ENCODE measurements at places on chromosomes 16 and 17.
A peak's percentile ranks its signal among the peaks of the same experiment; 100 is the strongest.

- no peak for DNase-seq
These were observed 20.7 kb upstream of the NAGS start for GRCh38 chr17:43983515-43984411.

GRCh38 chr17:66233023-66233753 is 4.0 kb upstream of the APOH start:
- DNase-seq, result no peak

- DNase-seq, result no peak
These were observed 1469.8 kb downstream of the CDH11 start for GRCh38 chr16:63652091-63652490.

- no peak for DNase-seq
These were observed 29.1 kb upstream of the IRX6 start for GRCh38 chr16:55294931-55295342.

DNA sequence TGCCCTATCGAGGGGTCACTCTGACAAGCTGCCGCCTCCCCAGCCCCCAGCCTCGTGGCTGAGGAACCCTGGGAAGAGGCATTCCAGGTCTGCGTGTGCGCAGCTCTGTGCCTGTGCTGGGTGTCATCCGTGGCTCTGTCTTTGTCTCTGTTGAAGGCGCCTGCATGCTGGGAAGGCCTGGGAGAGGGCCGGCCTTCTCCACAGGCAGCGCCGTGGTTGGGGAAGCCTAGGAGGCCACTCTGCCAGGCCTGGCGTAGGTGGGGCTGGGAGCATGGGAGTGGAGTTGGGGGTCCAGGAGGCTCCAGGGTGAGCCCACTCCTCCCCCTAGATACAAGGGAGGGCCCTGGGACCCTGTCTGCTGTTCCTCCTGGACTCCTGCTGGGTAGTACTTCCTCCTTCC is 3.3 kb downstream of the NHERF2 start:
- no peak for DNase-seq

DNA sequence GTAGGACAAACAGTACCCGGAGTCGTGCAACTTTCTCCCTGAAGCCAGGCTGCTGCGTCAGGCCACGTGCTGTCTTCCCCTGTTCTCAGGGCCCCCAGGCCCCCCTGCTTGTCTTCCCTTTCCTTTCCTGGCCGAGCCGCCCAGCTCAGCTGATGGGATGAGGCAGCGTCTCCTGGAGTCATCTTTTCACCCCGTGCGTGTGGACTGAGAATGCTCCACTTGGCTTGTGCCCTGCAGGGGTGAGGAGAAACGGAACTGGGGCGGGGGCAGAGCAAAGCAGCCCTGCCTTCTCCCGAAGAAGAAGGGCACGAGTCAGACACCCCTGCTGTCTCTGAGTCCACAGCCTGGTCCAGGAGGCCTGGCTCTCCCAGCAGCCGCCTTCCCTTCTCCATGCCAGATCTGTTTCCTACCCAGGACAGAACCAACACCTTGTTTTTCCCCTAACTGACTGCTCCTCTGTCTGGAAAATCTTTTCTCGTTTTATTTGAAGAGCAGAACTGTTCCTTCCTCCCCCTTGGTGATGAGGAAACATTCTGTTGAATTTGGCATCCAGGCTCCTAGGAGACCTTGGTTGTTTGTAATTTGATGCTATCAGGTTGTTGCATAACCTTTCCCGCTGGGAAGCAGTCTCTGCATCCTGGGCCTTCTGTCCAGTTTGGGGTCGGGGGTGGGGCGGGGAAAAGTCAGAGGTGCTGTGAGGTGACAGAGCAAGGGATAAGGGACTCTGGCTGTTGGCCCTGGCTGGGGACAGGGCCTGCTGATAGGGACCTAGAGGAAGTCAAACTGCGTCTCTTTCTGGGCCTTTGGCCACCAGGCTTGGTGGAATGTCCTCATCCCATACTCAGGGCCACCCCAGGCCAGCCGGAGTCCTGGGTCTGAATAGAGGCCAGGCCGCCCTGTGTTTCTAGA is 78.8 kb downstream of the WIPI1 start:
- DNase-seq, result no peak

- DNase-seq, result no peak
These were observed 623.2 kb downstream of the CDH8 start for GRCh38 chr16:61413021-61413420.

- no peak for DNase-seq
These were observed 224.4 kb upstream of the CACNG5 start for GRCh38 chr17:66610361-66611133.

DNA sequence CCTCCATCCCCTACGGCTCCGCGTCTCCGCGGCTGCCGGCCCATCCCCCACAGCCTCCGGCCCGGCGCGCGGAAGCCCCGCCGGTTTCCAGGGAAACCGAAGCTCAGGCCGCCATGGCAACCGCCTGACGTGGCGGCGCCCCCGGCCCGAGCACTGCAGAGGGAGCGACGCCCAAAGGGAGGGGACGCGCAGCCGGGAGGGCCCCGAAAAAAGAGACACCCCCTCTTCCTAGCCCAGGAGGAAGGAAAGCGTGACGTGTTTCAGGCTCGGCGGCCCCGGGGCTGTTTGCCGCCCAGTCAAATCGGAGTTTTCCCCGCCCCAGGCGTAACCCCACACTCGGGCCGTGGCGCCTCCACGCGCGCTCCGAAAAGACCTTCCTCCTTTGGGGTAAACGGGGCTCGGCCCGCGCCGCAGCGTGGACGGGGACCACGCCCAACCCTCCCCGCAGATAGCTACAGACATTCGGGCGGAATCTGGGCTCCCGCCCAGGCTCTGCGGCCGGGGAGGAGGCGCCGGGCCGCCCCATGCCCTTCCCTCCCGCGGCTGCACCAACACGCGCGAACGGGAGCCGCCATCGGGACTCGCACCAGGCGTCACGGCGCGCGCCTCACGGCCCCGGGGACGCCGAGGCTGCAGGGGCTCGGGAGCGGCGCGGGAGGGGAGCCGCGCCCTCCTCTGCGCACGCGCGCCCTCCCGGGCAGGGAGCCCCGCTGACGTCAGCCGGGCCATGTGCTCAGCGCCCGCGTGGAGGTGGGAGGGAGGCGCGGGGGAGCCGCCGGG is 7.5 kb downstream of the MNT start:
- peak; percentile 86 for DNase-seq

GRCh38 chr16:26139091-26139490 is 447.3 kb downstream of the HS3ST4 start:
- no peak for DNase-seq

DNA sequence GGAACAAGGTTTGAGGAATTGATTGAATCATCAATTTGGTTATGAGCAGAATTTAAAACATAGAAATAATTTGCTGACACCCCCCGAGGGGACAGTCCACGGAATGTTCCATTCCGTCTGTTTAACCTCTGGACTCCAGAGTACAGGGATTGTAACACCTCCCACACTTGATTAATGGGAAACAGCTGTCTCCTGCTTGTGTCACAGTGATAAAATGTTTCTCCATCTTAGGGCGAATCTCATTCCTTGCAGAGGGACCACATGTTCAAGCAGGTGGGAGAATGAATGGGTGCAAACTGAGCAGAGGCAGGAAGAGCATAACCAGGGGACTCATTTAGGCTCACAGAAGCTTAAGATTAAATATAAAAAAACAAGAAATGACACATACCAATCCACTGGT is 249.5 kb upstream of the RBFOX1 start:
- DNase-seq, result no peak

DNA sequence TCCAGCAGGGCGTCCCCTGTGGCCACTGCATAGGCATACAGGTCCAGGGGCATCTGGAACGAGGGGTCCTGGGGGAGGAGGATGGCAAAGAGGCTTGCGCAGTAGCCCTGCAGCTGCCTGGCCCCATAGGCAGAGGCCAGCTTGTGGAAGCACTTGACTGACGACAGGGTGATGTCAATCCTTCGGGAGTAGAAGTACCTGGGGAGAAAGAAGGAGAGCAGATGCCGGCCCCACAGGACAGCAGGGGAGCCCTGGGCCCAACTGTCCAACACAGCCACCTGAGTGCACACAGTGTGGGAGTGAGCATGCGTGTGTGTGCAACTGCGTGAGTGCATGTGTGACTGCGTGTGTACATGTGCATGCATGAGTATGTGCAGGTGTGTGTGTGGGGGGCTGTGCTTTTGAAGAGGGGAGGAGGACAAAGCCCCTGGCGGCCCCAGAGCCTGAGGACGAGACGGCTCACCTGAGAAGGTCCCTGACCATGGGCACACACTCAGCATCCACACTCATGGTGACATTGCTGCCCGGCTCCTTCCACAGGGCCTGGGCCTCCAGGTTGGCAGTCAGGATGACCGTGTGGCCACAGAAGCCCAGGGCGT is 7.1 kb downstream of the LGALS3BP start:
- no peak for DNase-seq

DNA sequence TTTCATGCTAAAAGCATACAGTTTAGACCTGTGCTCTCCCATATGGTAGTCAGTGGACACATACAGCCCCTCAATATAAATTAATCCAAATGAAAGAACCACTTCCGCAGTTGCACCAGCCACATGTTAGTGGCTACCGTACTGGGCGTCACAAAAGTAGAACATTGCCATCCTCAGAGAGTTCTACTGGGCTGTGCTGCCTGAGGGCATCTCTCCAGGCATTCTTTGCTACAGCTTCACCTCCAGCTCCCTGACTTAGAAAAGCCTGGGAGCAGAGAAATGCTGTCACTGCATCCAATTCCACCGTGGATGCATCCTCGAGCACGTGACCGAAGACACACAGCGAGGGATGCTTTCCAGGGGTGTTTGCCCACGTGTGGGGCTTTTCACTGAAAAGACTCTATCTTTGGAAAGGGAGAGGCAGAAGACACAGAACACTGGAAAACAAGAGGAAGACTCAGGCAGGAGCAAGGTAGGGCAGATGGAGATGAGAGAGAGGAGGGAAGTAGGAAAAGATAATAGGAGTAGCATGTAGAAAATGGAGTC is 86.4 kb downstream of the GAS7 start:
- no peak for DNase-seq

DNA sequence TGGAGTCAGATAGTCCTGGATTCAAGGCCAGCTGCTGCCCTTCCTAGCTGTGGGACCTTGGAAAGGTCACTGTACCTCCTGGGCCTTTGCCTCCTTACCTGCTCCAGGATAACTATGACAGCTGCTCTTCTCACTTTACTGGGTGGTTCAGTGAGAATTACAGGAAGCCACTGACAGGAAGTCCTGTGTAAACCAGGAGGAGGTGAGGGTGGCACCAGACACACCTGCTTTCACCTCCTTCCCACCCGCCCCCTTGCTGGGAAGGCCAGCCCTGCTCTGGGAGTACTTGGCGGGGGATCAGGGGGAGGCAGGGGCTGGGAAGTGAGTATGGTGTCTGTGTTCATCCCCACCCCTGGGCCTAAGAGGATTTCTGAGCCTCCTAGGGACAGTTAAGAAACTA is 42.6 kb downstream of the CPNE2 start:
- DNase-seq, result no peak

DNA sequence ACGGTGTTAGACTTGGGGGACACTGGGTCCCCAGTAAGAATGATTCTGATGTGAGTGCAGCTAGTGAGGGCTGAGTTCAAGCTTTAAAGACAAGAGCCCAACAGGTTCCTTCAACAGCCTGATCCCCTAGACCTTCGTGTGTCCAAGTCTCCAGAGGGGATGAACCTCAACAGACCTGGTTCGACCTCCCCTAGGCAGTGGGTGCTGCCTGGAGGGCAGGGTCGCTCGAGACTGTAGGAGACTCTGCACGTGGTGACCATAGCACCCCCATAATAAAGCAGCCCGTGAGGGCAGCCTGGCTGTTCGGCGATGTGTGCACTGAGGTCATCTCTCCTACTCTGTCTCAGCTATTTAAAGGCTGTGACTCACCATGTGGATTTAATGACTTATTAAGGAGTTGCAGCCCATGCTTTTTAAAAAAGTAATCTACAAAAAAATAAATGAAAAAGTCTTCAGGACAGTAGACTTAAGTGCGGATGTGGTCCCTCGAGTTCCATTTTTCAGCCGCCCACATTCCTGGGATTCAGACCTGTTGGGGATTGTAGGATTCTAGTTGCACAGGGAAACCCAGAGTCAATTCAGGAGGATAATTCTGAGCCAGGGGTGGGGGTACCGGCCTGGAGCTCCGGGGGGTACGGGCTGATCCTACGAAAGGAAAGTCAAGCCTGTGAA is 23.4 kb upstream of the METRNL start:
- DNase-seq, result no peak

GRCh38 chr17:56057869-56058268 is 95.4 kb upstream of the ANKFN1 start:
- no peak for DNase-seq
